ENCODE measurements at places on chromosomes 4 and X. TPM values are rescaled to one million over a fixed set of nuclear protein-coding genes. Genes with fewer than 3 reads are reported as not detected.
A peak's percentile ranks its signal among the peaks of the same experiment; 100 is the strongest.

- H3K4me1 ChIP-seq, result no peaks in the 10 kb centered on the region
- no peak for DNase-seq
- H3K4me3 ChIP-seq, result no peak overlapping the region
- no peak overlapping the region for H3K27ac ChIP-seq
These were observed 941.8 kb downstream of the RAPGEF2 start for GRCh38 chr4:160044693-160045092.

DNA sequence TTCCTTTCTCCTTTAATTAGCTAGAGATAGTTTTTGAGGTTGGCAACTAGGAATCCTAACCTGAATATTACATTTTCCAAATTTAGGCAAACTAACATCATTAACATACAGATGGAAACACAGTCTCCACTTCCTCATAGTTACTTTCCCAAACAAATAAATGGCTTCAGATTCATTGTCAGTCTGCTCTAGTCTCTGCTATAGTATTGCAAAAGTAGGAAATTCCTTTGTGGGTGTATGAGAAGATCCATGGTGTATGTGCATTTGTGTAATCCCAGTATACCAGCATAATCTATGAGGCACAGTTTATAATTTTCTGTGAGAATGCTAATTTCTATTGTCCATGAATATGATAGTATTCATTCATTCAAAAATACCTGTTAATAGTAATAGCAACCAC lies 3.0 kb upstream of the NDP start:
- DNase-seq, result no peak
- H3K4me3 ChIP-seq, result no peak overlapping the region
- H3K36me3 ChIP-seq, result no peaks in the 10 kb centered on the region
- H3K4me1 ChIP-seq, result peaks cover 8% of the 10 kb centered on the region

- no peaks in the 10 kb centered on the region for H3K4me1 ChIP-seq
- no peak overlapping the region for H3K4me3 ChIP-seq
- no peak overlapping the region for H3K27ac ChIP-seq
- H3K27me3 ChIP-seq, result peaks cover 2% of the 10 kb centered on the region
- H3K36me3 ChIP-seq, result no peaks in the 10 kb centered on the region
These were observed 228.1 kb downstream of the THOC2 start for GRCh38 chrX:123504630-123505270.

- H3K4me3 ChIP-seq, result no peak overlapping the region
- no peaks in the 10 kb centered on the region for H3K36me3 ChIP-seq
- DNase-seq, result peak; percentile 27
- peaks cover 15% of the 10 kb centered on the region for H3K4me1 ChIP-seq
- H3K27me3 ChIP-seq, result no peaks in the 10 kb centered on the region
These were observed 15.8 kb upstream of the CLTRN start for GRCh38 chrX:15680401-15680800.

GRCh38 chrX:5431823-5432222 lies 796.8 kb downstream of the NLGN4X start:
- no peaks in the 10 kb centered on the region for H3K36me3 ChIP-seq
- no peak overlapping the region for H3K27ac ChIP-seq
- no peaks in the 10 kb centered on the region for H3K4me1 ChIP-seq
- no peak overlapping the region for H3K4me3 ChIP-seq

- no peaks in the 10 kb centered on the region for H3K36me3 ChIP-seq
- no peaks in the 10 kb centered on the region for H3K27me3 ChIP-seq
- peaks cover 83% of the 10 kb centered on the region for H3K4me1 ChIP-seq
- no peak for DNase-seq
These were observed 23.4 kb downstream of the FBXW7 start for GRCh38 chr4:152512483-152512882.

DNA sequence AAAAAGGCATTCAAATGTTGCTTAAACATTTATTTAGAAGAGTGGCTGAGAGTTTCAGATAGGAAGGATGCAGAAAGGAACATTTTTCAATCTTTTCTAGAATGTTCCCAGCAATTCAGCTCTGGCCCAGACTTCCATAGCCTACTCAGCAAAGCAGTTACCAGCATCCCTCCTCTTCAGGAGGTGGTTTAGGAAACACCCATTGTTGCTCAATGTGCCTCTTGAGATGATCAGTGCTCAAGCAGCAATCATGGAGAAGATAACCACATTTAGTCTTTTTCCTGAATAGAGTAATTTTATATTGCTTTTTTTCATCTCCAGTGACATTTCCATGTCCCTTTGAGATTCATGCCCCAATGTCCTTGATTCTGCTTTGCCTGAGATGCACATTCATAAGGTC lies 328.7 kb upstream of the PPARGC1A start:
- DNase-seq, result no peak
- no peaks in the 10 kb centered on the region for H3K36me3 ChIP-seq
- no peaks in the 10 kb centered on the region for H3K27me3 ChIP-seq
- H3K4me3 ChIP-seq, result no peak overlapping the region

The CNKSR2 gene
- polyA plus RNA-seq, result not detected

GRCh38 chr4:144647095-144647561 lies 1.2 kb downstream of the HHIP start:
- peaks cover 14% of the 10 kb centered on the region for H3K27me3 ChIP-seq
- H3K4me1 ChIP-seq, result peaks cover 21% of the 10 kb centered on the region
- H3K27ac ChIP-seq, result no peak overlapping the region
- peak overlapping the region; percentile 93 for H3K4me3 ChIP-seq
- DNase-seq, result peak; percentile 18

DNA sequence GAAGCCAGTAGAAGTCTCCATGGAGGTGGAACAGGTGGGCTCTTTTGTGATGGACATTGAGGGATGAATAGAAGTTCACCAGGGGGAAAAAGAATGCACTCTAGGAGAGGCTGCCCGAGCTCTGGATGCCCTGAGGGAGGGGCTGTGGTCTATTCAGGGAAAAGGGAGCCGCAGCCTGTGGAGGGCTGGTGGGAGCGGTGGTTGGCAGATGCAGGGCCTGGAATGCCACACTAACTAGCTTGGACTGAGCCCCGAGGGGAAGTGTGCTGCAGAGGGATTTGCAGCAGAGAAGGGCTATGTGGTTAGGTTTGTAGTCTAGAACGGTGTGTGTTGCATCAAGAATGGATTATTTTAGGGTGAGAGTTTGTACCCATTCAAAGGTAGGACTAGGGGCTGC lies 29.5 kb upstream of the PSAPL1 start:
- H3K4me3 ChIP-seq, result no peak overlapping the region
- DNase-seq, result no peak
- H3K27ac ChIP-seq, result no peak overlapping the region
- H3K4me1 ChIP-seq, result no peaks in the 10 kb centered on the region
- H3K36me3 ChIP-seq, result no peaks in the 10 kb centered on the region

The SAGE1 gene
- not detected for polyA plus RNA-seq

GRCh38 chr4:70280567-70280966 lies 38.2 kb downstream of the CSN3 start:
- H3K36me3 ChIP-seq, result no peaks in the 10 kb centered on the region
- no peak overlapping the region for H3K27ac ChIP-seq
- H3K4me3 ChIP-seq, result no peak overlapping the region
- H3K27me3 ChIP-seq, result peaks cover 2% of the 10 kb centered on the region
- no peak for DNase-seq
- no peaks in the 10 kb centered on the region for H3K4me1 ChIP-seq

GRCh38 chr4:40575846-40576245 lies 53.8 kb downstream of the RBM47 start:
- no peak overlapping the region for H3K4me3 ChIP-seq
- H3K4me1 ChIP-seq, result no peaks in the 10 kb centered on the region
- no peak for DNase-seq
- H3K27me3 ChIP-seq, result peaks cover 4% of the 10 kb centered on the region
- no peak overlapping the region for H3K27ac ChIP-seq

DNA sequence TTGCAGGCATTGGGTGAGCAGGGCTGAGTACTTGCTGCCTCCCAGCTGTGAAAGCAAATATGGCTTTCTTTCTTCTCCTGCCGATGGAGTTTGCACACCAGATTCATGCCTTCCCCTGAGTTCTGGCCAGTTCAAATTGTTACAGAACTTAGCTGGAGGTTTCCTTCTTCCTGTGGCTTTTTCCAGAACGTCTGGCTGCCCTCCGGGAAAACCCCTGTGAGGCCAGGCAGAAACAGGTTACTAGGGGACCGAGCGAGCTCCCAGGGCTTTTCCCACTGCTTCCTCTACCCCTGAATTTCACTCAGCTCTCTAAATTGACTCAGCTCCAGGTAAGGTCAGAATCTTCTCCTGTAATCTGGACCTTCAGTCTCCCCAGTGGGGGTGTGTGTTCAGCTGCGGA lies 482.4 kb downstream of the C4orf33 start:
- H3K36me3 ChIP-seq, result no peaks in the 10 kb centered on the region
- H3K27ac ChIP-seq, result no peak overlapping the region
- DNase-seq, result no peak
- H3K4me3 ChIP-seq, result no peak overlapping the region
- H3K4me1 ChIP-seq, result no peaks in the 10 kb centered on the region

The PABPC5 gene
- polyA plus RNA-seq, result not detected

GRCh38 chr4:76689145-76689817 lies 208.7 kb downstream of the SOWAHB start:
- no peak overlapping the region for H3K27ac ChIP-seq
- H3K4me3 ChIP-seq, result no peak overlapping the region
- DNase-seq, result no peak
- peaks cover 15% of the 10 kb centered on the region for H3K4me1 ChIP-seq
